PC-3 (cell line): ENCODE measurements at places on chromosomes 1 and 21. TPM values are rescaled to one million over a fixed set of nuclear protein-coding genes. Genes with fewer than 3 reads are reported as not detected.

The LCE3B gene
- not detected in 2 replicates for total RNA-seq

The RAVER2 gene
- total RNA-seq: 11.4 and 12.2 TPM in 2 replicates

The UTS2 gene
- total RNA-seq: not detected in 2 replicates

The RIPPLY3 gene
- total RNA-seq: 10.0 and 11.4 TPM in 2 replicates

The LCE1F gene
- not detected in 2 replicates for total RNA-seq

The LCE3E gene
- not detected in 2 replicates for total RNA-seq

The NBPF6 gene
- total RNA-seq: 0.07 TPM in 1 of 2 replicates, not detected in the other

The HUNK gene
- not detected in 2 replicates for total RNA-seq

The YOD1 gene
- total RNA-seq: 54.0 and 63.9 TPM in 2 replicates

The GPR157 gene
- total RNA-seq: 7.3 and 7.9 TPM in 2 replicates

The FMO5 gene
- total RNA-seq: 2.8 and 3.2 TPM in 2 replicates

The CD1D gene
- total RNA-seq: not detected in 2 replicates

The TMEM82 gene
- not detected in 2 replicates for total RNA-seq

The FAM131C gene
- 7.7 and 9.8 TPM in 2 replicates for total RNA-seq

The EPHA2 gene
- total RNA-seq: 459 and 567 TPM in 2 replicates

The GPR52 gene
- 0.44 and 3.6 TPM in 2 replicates for total RNA-seq

The KRTAP10-12 gene
- not detected in 2 replicates for total RNA-seq

The CCDC190 gene
- total RNA-seq: 0.62 TPM in 1 of 2 replicates, not detected in the other

The ARMH1 gene
- total RNA-seq: 0.15 TPM in 1 of 2 replicates, not detected in the other

The DUSP23 gene
- 20.4 and 27.6 TPM in 2 replicates for total RNA-seq

The COL24A1 gene
- total RNA-seq: 0.07 and 0.17 TPM in 2 replicates

The MPL gene
- total RNA-seq: 0.35 TPM in 1 of 2 replicates, not detected in the other

The CREG1 gene
- 55.7 and 63.9 TPM in 2 replicates for total RNA-seq

The NR5A2 gene
- 0.36 and 0.40 TPM in 2 replicates for total RNA-seq

The AMY1A gene
- not detected in 2 replicates for total RNA-seq

The FCN3 gene
- total RNA-seq: not detected in 2 replicates

The OPRD1 gene
- not detected in 2 replicates for total RNA-seq

The CLDN17 gene
- total RNA-seq: not detected in 2 replicates

The MROH7 gene
- total RNA-seq: not detected in 2 replicates

The ZSWIM5 gene
- 1.4 and 1.6 TPM in 2 replicates for total RNA-seq

The LCE2A gene
- total RNA-seq: not detected in 2 replicates

The FCRL5 gene
- not detected in 2 replicates for total RNA-seq

The INKA2 gene
- total RNA-seq: 0.11 TPM in 1 of 2 replicates, not detected in the other

The RAB3B gene
- 4.5 and 5.0 TPM in 2 replicates for total RNA-seq
